Germinal center (tissue), 1 donor: ENCODE measurements at places on chromosomes 5 and 9.

GRCh38 chr5:133713209-133713608 lies 100.9 kb upstream of the FSTL4 start:
- no peak for DNase-seq

- DNase-seq = no peak
Observed at GRCh38 chr5:124659798-124660197, 86.6 kb downstream of the ZNF608 start.

- no peak for DNase-seq
Observed at GRCh38 chr9:13606586-13606985, 327.1 kb upstream of the MPDZ start.

- DNase-seq = no peak
Observed at GRCh38 chr5:78540335-78541085, 108.1 kb downstream of the LHFPL2 start.

DNA sequence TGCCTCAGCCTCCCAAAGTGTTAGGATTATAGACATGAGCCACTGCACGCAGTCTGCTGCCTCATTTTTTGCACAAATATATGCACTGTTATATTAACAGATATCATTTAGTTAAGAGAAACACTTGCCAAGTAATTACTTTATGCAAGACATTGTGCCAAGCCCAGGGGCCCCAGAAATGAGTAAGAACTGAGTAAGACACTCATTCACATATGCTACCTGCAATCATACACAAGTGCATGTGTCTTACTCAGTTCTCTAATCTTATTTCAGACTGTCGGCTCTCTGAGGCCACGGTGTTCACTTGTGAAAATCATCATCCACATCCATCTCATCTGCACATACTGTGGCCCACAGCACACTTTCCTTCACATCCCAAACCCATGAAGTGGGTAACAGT lies 16.0 kb downstream of the TRAF1 start:
- DNase-seq = no peak

GRCh38 chr9:2595973-2596372 lies 25.6 kb upstream of the VLDLR start:
- no peak for DNase-seq
